H7 (cell line): ENCODE measurements at places on chromosomes 2 and 18. TPM values are rescaled to one million over a fixed set of nuclear protein-coding genes. Genes with fewer than 3 reads are reported as not detected.

GRCh38 chr2:38892819-38893218 is 3.1 kb downstream of the ARHGEF33 start:
- no peak for DNase-seq

- no peak for DNase-seq
Observed at GRCh38 chr18:22974001-22974400, 40.9 kb downstream of the RBBP8 start.

- DNase-seq = no peak
Observed at GRCh38 chr2:212423089-212423488, 115.5 kb downstream of the ERBB4 start.

- DNase-seq = no peak
Observed at GRCh38 chr18:13392899-13393298, 174.3 kb downstream of the LDLRAD4 start.

DNA sequence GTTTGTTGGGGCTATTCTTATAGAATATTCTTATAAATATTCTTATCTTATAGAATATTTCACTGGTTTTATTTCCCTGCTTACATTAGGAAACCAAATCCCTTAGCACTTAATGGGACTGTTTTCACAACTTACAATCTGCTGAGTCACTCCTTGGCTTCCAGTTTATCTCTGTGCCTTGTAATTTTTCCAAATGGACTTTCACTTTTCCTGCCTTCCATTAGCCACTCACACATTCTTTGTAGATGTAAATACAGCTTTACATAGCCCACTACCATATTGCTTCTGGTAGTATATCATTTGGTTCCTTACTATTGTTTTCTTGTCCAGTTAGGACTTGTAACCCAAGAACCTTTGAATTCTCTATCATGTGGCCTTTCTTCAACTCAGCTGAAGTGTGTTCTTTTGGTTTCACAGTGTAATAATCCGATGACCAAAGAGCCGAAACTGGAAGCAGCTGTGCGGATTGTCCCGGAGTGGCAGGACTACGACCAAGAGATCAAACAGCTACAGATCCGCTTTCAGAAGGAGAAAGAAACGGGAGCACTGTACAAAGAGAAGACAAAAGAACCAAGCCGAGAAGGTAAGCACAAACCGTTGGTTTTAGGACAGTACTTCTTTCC is 96.1 kb downstream of the UGGT1 start:
- no peak for DNase-seq

GRCh38 chr2:203728321-203728720 is 21.9 kb downstream of the CD28 start:
- DNase-seq = no peak

- DNase-seq = no peak
Observed at GRCh38 chr2:231068525-231069222, 12.0 kb downstream of the PSMD1 start.

GRCh38 chr2:238064376-238064775 is 3.6 kb downstream of the SCLY start:
- DNase-seq = no peak

- peak; percentile 32 for DNase-seq
Observed at GRCh38 chr18:28961669-28962228, 784.8 kb upstream of the CDH2 start.

DNA sequence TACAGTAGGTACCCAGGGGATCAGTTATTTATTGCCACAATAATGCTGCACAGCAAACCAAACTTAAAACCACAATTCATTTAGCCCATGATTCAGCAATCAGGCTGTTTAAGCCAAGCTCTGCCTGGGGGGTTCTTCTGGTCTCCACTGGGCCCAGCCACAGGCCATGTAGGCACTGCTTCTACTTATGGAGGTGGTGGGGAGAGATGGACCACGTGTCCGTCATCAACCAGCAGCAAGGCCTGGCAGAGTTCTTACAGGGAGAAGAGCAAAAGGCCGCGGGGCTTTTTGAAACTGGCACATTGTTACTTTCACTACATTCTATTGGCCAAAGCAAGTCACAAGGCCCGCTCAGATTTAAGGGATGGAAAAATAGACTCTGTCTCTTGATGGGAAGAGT is 76.3 kb upstream of the DAPL1 start:
- no peak for DNase-seq

- peak; percentile 48 for DNase-seq
Observed at GRCh38 chr2:28377195-28377816, 15.4 kb upstream of the FOSL2 start.

GRCh38 chr2:174233771-174234275 is 14.5 kb downstream of the OLA1 start:
- DNase-seq = no peak

Gene POTEI
- 0.07 TPM in 2 replicates for total RNA-seq

Gene TUBA4B
- 0.28 TPM in 1 of 2 replicates, not detected in the other for total RNA-seq

Gene BBS5
- 1.3 and 1.9 TPM in 2 replicates for total RNA-seq

Gene KLHL41
- total RNA-seq = not detected in 2 replicates

Gene CTAGE1
- total RNA-seq = 0.04 TPM in 1 of 2 replicates, not detected in the other
